ENCODE measurements at places on chromosomes 11 and 22.

DNA sequence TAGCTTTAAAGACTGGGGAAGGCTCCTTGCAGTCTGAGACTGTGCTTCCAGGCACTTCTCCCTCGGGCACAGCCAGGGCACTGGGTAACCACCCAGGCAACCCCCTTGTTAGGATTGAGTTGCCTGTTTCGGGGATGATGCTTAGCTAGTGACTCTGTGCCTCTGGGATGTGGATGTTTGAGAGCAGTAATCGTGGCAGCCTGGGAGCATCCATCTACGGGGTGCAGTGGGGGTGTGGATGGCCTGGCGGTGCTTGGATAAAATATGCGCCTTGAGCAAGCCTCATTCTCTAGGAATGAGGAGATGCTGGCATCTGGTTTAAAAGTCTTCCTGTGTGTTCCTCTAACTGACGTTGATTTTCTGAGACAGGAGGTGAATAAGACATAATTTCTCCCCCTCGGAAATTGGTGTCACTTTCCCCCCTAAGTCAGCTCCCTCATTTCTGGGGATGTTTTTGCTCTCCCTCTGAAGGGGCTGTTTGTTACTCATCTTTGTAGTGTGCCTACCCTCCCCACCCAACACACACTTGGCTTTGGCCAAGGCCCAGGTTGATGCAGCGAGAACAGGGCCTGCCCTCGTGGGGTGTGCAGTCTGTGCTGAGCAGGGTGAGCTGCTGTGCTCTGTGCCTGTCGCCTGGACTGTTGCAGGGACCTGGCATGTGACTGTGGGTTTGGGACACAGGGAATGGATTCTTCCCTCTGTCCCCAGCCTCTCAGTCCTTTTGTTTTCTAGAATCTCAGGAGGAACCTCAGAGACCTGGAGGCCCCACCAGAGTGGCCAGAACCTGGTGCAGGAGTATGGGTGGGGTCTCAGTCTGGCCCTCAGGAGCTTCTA, 2.0 kb downstream of the GNAZ start:
- no peak for DNase-seq

DNA sequence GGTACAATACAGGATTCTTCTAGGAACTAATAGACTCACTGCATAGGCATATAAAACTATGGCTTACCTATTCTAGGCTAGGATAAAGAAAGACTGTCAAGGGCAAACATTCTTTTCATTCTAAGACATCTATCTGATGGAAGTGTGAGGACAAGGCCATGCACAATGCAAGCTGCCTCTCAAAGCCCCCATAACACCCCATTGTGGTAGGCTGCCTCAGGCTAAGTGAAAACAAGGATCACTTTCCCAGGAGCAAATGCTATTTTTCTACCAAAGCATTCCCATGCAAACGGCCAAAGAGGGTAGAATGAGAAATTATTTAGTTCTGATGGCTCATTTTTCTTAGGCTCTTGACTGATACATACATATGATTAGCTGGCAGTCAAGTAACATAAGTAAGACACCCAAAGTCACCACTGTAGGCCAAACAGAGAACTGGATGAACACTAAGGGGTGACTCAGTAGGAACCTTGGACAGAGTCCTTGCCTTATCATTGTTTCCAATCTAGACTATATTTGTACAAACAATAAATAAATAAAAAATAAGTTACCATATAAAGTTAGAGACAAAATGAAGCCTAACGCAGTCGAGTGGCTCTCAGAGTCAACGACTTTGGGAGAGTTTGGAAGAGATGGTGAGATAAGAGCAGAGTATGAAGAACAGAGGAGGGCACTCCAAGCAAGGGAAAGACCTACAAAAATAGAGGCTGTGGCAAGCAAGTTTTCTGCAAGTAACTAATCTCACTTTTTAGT, 303.6 kb downstream of the SBF2 start:
- DNase-seq: no peak

DNA sequence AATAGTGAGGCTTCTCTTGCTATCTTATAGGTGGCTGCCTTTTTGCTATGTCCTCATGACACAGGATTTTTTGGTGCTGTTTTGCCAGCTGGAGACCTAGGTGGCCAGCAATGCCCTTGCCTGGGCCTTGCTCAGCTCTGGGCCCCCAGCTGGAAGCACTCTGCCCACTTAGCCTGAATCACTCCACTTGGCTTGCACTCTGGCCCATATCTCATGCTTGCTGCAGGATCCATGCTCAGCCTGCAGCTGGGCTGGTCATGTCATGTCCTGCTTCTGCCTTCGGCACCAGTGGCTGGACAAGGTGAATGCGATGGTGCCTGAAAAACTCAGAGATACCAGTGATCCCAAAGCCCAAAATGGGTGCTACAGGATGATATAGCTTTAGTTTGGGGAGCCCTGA, 818.6 kb upstream of the FAT3 start:
- DNase-seq: no peak

GRCh38 chr22:40747361-40747760, 68.1 kb downstream of the MCHR1 start:
- no peak for DNase-seq

- no peak for DNase-seq
Observed at GRCh38 chr22:37183432-37184379, 4.3 kb downstream of the C1QTNF6 start.

DNA sequence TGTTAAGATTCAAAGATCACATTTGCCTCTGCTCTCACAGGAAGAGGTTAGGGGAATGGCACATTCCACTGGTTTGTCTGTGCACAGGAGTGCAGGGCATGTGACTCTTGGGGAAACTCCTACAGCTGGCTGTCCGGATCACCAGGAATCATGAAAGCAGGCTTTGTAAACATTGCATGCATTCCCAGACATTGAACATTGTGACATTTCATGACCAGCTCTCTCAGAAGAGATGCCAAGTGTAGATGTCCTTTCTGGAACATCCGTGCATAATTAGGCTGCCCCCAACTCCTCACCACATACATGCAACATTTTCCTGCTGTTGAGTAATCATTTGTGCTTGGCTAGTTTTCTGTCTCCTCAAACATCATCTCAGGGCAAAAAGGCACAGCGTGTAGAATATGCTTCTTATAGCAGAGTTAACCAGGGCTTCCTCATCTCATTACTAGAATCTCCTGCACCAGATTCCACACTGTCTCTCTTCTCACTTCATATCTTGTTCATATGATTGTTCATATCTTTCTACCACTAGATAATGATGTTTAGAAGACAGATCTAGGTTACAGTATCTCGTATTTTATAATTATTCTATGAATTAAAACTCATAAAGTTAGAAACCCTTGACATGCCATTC, 694.7 kb downstream of the NTM start:
- DNase-seq: no peak

GRCh38 chr11:134266841-134267251, 9.3 kb upstream of the GLB1L3 start:
- no peak for DNase-seq

DNA sequence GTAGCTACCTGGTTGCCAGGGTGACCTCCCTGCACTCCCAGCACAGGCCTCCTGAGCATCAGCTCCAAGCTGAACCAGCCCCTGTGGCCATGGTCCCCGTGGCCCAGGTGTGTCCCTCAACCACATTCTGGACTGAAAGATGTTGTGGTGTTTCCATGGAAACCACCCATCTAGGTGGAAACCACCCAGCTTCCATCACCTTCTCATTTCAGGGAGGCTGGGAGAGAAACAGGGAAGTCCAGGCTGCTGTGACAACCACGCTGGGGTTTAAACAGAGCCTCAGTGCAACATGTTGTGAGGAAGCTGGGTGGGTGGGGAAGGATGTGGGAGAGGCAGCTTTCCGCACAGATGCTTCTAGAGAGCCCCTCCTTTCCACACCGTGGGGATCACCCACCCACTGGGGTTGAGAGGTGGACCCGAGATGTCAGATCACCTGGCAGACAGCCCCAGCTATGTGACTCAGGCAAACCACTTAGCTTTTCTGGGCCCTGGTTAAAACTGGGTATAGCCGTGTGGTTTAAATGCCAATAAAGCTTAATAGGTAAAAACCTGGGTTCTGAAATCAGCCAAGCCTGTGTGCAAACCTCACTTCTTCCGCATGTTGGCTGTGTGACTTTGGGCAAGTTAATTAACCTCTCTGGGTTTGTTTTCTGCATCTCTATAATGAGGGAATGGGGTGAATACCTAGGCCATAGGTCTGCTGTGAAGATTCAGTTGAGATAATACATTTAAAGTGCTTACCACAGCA, 46.4 kb downstream of the CD82 start:
- DNase-seq: peak; percentile 59

DNA sequence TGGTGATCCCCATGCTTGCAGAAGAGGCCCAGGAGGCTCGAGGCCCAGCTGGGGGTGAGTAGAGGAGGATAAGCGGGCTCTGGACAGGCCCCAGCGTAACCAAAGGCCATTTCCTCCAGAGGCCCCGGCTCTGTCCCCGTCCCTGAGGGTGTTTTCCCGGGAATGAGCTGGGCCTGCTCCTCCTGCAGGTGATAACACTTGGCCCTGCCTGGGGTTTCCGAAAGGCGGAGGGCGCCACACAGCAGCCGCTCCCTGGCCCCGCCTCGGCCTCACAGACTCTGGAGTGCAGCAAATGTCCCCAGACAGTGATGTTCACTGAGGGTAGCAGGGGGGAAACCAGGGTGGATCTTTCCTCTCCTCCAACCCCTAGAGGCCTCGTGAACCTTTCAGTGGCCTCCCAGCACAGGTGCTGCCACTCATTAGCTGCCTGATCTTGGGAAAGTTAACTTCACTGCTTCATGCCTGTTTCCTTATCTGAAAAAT, 10.5 kb upstream of the MGAT3 start:
- no peak for DNase-seq

GRCh38 chr11:64629796-64630562, 39.0 kb downstream of the SLC22A12 start:
- no peak for DNase-seq

- no peak for DNase-seq
Observed at GRCh38 chr11:45385844-45386243, 99.7 kb upstream of the SYT13 start.

DNA sequence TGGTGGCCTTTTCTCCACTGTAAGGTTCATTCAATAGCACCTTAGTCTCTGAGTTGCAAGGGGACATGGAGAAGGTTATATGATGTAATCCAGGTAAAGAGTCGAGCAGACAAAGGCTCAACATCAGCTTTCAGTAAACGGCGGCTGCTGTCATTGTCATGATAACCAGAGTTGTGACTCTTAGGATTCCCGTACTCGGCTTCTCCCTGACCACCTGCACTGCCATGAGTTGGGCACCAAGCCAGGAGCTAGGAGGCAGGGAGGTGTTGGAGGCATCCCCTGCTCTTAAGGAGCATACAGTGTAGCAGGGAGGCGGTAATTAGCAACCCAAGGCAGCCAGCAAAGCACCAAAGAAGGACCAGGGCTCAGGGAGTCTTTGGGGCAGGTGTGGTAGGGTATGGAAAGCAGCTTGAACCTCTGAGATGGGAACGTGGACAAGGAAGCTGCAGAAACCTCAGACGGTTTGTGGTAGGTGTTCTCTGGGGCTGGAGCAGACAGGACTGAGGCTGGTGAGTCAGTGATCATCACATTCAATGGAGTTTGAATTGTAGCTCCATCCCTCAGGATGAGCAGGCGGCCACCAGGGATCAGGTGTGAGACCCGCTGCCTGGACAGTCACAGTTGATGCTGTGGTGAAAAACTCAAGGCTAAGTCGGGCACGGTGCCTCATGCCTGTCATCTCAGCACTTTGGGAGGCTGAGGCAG, 31.7 kb downstream of the LIF start:
- DNase-seq: no peak

DNA sequence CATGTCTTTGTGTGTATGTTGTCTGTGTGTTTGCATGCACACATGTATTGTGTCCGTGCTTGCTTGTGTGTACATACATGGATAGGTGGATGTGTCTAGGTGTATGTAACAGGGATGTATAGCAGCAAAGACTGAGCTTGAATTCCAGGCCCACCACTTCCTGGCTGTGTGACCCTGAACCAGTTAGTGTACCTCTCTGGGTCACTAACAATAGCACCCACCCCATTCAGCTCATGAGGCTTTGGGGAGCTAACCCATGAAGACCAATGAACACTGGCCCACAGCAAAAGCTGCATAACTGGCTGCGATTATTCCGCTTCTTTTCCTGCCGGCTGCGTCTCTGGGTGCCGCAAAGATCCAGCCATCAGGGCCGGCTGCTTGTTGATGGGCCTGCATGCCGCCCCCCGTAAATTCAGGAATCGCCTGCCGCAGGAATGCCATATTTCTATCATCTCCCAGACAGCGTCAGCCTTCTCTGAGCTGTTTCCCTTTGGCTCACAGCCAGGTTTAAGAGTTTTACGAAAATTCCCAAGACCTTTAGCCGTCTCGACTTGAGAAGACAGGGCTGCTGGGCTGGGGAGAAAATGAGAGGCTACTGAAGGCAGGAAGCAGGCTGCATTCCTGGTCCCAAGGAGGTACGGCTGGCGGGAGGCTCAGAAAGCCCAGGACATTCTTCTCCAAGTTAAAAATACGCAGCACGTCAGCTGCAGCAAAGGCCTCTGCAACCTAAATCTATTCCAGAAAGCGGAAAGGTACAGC, 224.6 kb downstream of the MN1 start:
- DNase-seq: no peak

- DNase-seq: no peak
Observed at GRCh38 chr22:37196539-37197450, 8.7 kb upstream of the C1QTNF6 start.

DNA sequence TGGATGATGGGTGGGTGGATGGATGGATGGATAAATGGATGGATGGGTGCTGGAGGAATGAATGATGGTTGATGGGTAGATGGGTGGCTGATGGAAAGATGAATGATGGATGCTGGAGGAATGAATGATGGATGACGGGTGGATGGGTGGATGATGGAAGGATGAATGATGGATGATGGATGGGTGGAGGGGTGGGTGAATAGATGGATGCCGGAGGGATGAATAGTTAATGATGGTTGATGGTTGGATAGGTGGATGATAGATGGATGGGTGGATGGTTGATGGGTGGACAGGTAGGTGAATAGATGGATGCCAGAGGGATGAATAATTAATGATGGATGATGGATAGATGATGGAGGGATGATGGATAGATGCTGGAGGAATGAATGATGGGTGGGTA, 41.4 kb downstream of the ANO1 start:
- no peak for DNase-seq

GRCh38 chr11:68911731-68912130, 8.0 kb downstream of the IGHMBP2 start:
- DNase-seq: no peak

DNA sequence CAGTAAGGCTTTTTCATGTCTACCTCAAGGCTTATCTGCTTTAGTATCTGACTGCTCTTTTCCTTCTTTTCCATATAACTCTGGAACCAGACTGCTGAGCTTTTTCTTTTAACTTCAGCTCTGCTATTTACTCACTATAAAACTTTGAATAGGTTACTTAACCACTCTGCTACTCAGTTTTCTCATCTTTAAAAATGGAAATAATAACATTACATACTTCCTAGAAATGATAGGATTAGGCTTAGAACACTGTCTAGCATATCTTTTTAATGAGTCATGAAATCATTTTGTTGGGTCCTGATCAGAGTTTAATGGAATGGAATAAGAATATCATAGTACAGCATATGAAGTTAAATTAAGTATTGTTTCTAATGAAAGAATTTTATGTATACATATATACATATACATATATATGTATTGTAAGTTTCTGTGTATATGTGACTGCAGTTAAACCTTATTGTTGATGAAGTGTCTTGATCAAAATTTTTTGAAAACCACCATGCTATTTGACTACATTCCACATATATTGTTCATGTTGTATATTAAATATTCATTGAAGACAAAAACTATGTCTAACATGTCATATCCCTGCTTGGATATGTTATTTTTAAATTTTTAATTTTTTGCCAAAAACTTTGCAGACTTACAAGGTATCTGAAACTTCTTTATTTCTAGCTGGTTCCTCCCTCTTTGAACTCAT, 120.2 kb downstream of the METTL15 start:
- DNase-seq: no peak

- DNase-seq: no peak
Observed at GRCh38 chr11:7582338-7582985, 68.7 kb downstream of the PPFIBP2 start.

GRCh38 chr11:132604431-132604830, 927.9 kb downstream of the OPCML start:
- no peak for DNase-seq
